ENCODE measurements at places on chromosomes 5 and 9. TPM values are rescaled to one million over a fixed set of nuclear protein-coding genes. Genes with fewer than 3 reads are reported as not detected.

Gene SPINK4
- not detected for polyA plus RNA-seq

Gene PAPPA
- polyA plus RNA-seq: not detected

Gene WNT8A
- polyA plus RNA-seq: not detected

Gene CCDC192
- not detected for polyA plus RNA-seq

Gene LRRC19
- polyA plus RNA-seq: 0.10 TPM

DNA sequence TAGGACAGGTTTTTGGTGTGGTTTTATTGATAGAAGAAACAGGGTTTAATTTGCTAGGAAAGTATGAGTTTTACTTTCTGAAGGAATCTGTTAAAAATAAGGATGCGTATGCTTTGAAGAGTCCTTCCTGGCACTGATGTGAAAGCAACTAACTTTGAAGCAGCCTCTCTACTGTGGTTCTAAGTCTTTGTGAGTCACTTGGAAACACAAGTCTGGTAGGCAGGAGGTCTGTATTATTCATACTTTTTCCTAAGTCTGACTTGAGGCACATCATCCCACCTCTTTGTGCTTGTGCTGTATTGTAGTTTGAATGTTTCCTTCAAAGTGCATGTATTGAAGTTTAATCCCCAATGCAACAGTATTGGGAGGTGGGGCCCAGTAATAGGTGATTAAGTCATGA lies 129.0 kb downstream of the TAF11L14 start:
- no peaks in the 10 kb centered on the region for H3K4me1 ChIP-seq
- no peaks in the 10 kb centered on the region for H3K36me3 ChIP-seq
- no peak for DNase-seq
- no peak overlapping the region for H3K27ac ChIP-seq
- H3K4me3 ChIP-seq: no peak overlapping the region

- DNase-seq: no peak
- H3K4me3 ChIP-seq: no peak overlapping the region
- no peaks in the 10 kb centered on the region for H3K4me1 ChIP-seq
- H3K36me3 ChIP-seq: no peaks in the 10 kb centered on the region
These were observed 374.9 kb downstream of the TLE1 start for GRCh38 chr9:81314490-81314889.

DNA sequence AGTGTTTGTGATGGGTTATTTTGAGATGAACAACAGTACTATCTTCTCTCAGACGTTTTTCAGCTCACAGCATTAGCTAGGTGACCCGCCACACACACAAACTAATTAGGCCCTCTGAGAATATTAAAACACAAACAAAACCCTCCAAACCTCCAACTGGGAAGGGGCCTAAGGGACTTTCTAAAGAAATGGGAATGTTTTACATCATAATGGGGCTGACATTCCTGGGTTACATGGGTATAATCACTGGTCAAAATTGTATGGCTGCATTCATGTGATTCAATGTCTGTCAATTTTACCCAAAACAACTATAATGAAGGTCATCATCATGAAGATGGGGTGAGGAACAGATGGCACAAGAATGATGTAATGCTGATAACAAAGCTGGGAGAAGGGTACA lies 59.6 kb downstream of the SPTLC1 start:
- H3K4me1 ChIP-seq: no peaks in the 10 kb centered on the region
- H3K27ac ChIP-seq: no peak overlapping the region
- DNase-seq: no peak
- H3K4me3 ChIP-seq: no peak overlapping the region
- peaks cover 12% of the 10 kb centered on the region for H3K36me3 ChIP-seq
- no peaks in the 10 kb centered on the region for H3K27me3 ChIP-seq

DNA sequence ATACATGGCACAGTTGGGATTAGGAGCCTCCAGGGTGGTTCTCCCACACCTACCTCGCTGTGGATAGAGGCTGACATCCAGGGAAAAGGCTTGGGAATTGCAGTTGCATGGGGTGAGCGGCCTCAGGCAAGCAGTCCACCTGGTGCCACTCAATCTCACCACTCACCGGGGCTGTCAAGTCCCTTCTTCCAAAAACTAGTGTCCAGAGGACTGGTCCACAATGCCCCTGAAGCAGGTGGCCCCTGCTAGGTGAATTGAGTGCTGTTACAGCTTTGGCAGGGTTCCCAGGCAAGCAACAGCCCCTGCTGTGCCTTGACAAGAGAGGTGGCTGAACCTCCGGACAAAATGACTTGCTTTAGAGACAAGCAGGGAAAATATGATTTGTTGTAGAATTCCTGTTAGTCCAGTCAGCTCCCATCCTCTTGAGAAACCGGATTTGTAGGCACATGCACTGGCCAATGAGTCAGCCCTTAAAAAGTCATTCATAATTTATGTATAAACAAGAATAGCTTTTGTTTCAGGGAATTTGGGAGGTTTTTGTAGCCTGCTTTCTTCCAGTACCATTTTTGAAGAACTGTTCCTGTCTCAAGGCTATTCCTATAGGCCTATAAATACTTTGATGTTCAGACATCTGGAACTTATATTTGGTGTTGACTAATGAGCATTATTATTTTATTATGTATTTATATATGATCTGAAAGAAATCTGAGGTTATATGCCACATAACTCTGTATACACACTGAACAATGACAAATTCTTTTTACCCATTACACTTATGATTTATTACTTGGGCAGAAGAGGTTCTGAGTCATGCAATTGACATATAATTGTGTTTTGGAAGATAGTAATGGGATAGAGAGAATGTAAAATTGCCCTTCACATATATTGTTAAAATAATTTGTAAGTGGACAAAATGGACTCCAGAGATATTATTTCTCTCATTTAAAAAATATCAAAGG lies 411.1 kb downstream of the ACTL7B start:
- H3K4me3 ChIP-seq: no peak overlapping the region
- no peak for DNase-seq
- H3K36me3 ChIP-seq: no peaks in the 10 kb centered on the region
- H3K27ac ChIP-seq: no peak overlapping the region

DNA sequence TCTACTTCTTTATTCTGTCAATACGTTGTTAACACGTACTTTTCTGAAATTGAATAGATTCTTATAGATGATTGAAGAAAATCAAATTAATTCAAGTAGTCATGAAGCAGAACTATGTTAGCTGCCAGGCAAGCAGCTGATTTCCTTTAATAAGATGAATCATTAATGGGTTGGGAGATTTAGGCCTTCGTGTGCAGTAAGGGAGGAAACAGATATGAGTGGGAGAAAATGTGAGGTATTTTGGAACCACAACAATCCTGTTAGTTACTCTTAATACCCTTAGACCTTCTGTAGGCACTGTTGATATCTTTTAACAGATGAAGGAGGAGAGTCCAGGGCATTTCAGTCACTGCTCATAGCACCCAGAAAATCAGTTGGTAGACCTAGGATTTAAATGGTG lies 121.0 kb downstream of the AOPEP start:
- H3K27me3 ChIP-seq: no peaks in the 10 kb centered on the region
- no peaks in the 10 kb centered on the region for H3K4me1 ChIP-seq
- H3K4me3 ChIP-seq: no peak overlapping the region
- no peaks in the 10 kb centered on the region for H3K36me3 ChIP-seq
- no peak for DNase-seq

DNA sequence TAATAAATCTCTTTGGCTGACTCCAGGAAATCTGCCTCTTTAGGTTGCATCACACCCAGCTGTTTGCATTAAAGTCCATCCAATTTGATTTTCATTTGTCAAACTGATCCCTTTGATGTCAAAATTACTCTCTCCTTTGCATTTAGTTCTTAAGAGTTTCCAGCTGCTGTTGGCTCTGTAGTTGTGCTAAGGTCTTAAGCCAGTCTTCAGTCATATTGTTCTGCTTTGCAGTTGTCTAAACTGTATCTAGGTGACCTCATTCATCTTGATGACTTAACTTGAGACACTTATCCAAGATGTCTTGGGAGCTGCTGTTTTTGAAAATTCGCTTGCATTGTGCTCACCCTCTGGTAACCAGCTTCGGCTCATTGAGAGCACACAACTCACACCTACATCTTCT lies 386.9 kb upstream of the TLE4 start:
- no peak for DNase-seq
- H3K4me3 ChIP-seq: no peak overlapping the region
- no peaks in the 10 kb centered on the region for H3K36me3 ChIP-seq
- no peak overlapping the region for H3K27ac ChIP-seq
- no peaks in the 10 kb centered on the region for H3K4me1 ChIP-seq
- no peaks in the 10 kb centered on the region for H3K27me3 ChIP-seq

DNA sequence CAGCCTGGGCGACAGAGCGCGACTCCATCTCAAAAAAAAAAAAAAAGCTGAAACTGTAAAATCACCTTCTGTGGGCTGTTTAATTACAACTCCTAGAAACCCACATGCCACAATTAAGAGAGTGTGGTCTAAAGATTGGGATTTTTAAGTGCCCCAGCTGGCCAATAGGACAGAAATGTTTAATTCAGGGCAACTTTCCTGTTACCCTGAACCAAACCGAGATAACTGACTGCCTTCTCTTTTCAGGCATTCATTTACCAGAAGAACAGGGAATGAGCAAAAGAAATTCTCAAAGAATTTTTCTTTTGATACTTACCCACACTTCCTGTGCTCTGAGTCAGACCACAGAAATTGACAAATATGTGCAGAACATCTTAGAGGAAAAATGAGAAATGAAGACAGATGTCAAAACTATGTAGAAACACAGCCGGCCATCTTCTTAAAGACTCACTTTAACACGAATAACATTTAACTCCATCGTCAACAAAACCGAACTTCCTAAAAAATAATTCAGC lies 221.3 kb upstream of the DAPK1 start:
- no peak overlapping the region for H3K4me3 ChIP-seq
- DNase-seq: no peak
- no peaks in the 10 kb centered on the region for H3K36me3 ChIP-seq
- peaks cover 40% of the 10 kb centered on the region for H3K4me1 ChIP-seq

DNA sequence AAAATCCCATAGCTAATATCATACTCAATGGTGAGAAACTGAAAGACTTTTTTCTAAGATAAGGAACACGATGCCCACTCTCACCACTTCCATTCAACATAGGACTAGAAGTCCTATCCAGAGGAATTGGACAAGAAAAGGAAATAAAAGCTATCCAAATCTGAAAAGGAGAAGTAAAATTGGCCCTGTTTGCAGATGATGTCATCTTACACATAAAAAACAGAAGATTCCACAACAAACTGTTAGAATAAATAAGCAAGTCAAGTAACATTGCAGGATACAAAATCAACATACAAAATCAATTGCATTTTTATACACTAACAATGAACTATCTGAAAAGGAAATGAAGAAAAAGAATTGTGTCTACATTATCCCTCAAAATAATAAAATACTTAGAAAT lies 308.0 kb downstream of the MCTP1 start:
- no peak overlapping the region for H3K27ac ChIP-seq
- H3K27me3 ChIP-seq: no peaks in the 10 kb centered on the region
- DNase-seq: no peak
- H3K4me1 ChIP-seq: no peaks in the 10 kb centered on the region
- no peak overlapping the region for H3K4me3 ChIP-seq

DNA sequence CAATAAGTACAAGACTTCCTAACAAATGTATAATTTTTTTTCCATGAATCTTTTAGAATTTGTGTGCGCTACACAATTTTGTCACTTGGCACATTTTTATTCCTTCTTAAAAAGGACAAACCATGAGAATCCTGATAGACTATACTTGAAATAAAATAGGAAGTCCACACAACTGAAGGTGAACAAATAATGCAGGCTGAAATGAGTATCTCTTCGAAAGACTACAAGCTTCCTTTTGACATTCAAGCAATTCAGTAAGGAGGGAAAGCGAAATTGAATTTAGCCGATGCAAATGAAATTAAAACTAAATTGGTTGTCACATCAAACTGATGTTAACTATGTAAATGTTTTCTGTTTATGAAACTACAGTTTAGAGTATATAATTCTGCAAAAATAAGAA lies 374.4 kb upstream of the CCNH start:
- H3K36me3 ChIP-seq: no peaks in the 10 kb centered on the region
- no peak for DNase-seq
- H3K27me3 ChIP-seq: peaks cover under 1% of the 10 kb centered on the region
- H3K4me1 ChIP-seq: no peaks in the 10 kb centered on the region
- H3K4me3 ChIP-seq: no peak overlapping the region

DNA sequence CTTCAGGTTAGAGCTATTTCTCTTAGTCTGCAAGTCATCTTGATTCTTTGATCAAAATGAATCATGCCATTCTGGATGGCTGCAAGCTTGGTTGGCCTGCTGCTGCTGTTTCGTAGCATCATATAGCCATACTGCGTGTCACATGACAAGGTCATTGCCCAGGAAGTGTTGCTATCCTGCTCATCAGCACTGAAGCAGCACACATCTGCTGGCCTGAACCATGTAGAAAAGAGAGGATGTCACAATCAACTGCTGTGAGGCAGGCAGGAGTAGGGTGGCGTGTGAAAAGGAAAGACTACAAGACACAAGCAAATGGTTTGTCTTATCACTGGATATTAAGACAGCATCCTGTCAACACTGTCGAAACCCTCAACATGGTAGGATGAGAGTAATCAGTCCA lies 376.7 kb upstream of the RORB start:
- H3K27me3 ChIP-seq: no peaks in the 10 kb centered on the region
- H3K36me3 ChIP-seq: no peaks in the 10 kb centered on the region
- H3K4me1 ChIP-seq: no peaks in the 10 kb centered on the region
- no peak overlapping the region for H3K4me3 ChIP-seq
- no peak for DNase-seq

DNA sequence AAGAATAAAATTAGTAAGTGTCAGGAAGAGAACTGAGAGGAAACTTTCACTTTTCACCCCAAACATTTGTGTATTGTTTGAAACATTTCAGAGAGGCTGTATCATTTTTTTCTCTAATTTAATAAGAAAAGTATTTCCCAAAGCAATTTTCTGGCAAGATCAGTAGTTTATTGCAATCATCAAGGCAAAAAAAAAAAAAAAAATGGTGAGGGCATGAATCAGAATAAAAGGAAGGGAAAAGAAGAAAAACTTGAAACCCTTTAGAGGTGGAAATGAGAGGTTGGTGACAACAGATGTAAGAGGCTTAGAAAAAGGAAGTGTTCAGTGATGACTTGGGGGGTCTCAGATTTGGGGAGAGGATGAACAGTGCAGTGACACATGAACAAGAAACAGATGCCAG lies 13.3 kb downstream of the SHC3 start:
- H3K27me3 ChIP-seq: no peaks in the 10 kb centered on the region
- DNase-seq: no peak
- H3K36me3 ChIP-seq: no peaks in the 10 kb centered on the region
- no peaks in the 10 kb centered on the region for H3K4me1 ChIP-seq

DNA sequence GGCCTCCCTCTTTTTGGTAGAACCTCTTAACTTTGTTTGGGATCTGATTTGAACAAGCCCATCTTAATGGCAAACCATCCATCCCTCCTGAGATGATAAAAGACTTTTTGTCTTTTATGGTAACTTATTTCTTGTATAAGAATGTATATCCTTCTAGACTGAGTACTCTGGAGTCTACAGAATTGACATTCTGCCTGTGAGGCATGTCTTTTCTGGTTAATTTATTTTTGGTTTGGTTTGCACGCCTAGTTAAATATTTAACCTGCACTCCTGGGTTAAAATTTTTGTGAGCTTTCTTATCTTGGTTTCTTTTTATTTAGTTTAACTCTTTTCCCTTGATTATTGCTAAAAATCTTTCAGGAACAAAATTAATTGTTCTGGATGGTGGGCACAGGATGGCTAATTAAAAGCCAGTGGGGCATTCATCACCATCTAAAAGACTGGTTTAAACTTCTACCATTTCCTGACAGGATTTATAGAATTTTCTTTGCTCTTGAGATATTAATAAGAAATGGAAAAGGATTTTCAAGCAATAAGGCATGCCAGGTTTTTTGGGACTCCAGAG lies 50.3 kb downstream of the PHAX start:
- peaks cover 4% of the 10 kb centered on the region for H3K27me3 ChIP-seq
- no peak overlapping the region for H3K27ac ChIP-seq
- no peaks in the 10 kb centered on the region for H3K36me3 ChIP-seq
- no peak overlapping the region for H3K4me3 ChIP-seq

- peaks cover 76% of the 10 kb centered on the region for H3K4me1 ChIP-seq
- peak; percentile 79 for DNase-seq
- no peak overlapping the region for H3K4me3 ChIP-seq
These were observed 29.6 kb downstream of the C5orf58 start for GRCh38 chr5:170262061-170263045.

All from CD8-positive, alpha-beta memory T cell (primary cell).